Adrenal gland (tissue), 19 donors: ENCODE measurements at places on chromosomes 12 and 14. TPM values are rescaled to one million over a fixed set of nuclear protein-coding genes. Genes with fewer than 3 reads are reported as not detected.

GRCh38 chr14:24463884-24464785 is 21.6 kb upstream of the SDR39U1 start:
- no peak for DNase-seq

KLRC1 gene
- not detected for total RNA-seq

SLC5A8 gene
- 8.3 TPM for total RNA-seq

KCNMB4 gene
- total RNA-seq: 3.8 TPM

DNA sequence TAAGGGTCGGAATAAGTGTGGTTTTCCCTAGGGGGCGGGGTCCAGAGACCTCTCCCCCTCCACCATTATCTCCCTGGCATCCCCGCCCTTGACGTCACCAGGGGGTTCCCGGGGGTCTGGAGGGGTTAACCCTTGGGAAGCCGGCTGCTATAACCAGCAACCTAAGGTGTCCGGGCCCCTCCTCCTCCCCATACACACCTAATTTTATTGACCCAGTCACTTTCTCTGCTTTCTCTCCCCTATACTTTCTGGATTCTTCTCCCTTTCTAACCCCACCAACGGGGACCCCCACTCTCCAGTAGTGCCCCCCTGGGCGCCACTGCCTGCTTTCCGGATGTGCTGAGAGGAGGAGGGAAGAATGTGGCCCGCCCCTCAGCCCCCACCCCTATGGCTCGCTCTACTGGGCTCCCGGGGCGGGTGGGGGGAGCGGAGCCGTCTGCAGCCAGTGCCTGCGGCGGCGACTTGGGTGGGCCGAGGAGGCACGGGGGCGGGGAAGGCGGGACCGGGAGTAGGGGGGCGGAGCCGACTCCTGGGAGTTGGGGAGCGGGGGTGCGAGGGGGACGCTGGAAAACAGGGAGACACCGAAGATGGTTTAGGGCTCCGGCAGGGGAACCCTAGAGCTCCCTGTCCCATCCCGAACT is 1.8 kb downstream of the GLI1 start:
- peak; percentile 52 for DNase-seq

SOAT2 gene
- total RNA-seq: not detected
